ENCODE measurements at places on chromosomes 3 and 15. TPM values are rescaled to one million over a fixed set of nuclear protein-coding genes. Genes with fewer than 3 reads are reported as not detected.

Gene ROPN1B
- total RNA-seq, result 239 TPM

- DNase-seq, result no peak
- H3K27me3 ChIP-seq, result no peaks in the 10 kb centered on the region
- peaks cover 36% of the 10 kb centered on the region for H3K4me1 ChIP-seq
- H3K36me3 ChIP-seq, result no peaks in the 10 kb centered on the region
These were observed 76.0 kb downstream of the ADCY5 start for GRCh38 chr3:123372686-123373473.

- no peaks in the 10 kb centered on the region for H3K27me3 ChIP-seq
- H3K27ac ChIP-seq, result no peak overlapping the region
- no peaks in the 10 kb centered on the region for H3K4me1 ChIP-seq
- DNase-seq, result peak; percentile 38
- H3K36me3 ChIP-seq, result no peaks in the 10 kb centered on the region
- no peak overlapping the region for H3K4me3 ChIP-seq
These were observed 11.7 kb downstream of the BCL2L10 start for GRCh38 chr15:52100807-52101442.

DNA sequence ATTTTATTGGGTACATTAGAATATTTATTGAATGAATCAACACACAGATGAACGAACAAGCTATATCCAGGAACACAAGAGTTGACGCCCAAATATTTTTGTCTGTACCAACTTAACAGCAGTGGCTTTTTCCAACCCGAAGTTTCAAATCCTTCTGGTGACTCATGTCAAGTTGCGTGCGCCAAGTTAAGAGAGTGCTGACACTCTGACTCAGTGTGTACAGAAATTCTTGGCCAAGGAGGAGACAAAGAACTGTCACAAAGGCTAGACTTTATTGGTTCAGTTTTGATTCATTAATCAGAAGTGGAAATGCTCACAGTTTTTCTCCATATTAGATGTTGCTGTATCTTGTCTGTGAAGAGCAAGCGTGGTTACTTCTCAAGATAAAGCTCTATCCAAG is 59.6 kb upstream of the TSC22D2 start:
- no peak overlapping the region for H3K27ac ChIP-seq
- no peaks in the 10 kb centered on the region for H3K4me1 ChIP-seq
- no peak overlapping the region for H3K4me3 ChIP-seq
- H3K36me3 ChIP-seq, result no peaks in the 10 kb centered on the region
- no peak for DNase-seq

DNA sequence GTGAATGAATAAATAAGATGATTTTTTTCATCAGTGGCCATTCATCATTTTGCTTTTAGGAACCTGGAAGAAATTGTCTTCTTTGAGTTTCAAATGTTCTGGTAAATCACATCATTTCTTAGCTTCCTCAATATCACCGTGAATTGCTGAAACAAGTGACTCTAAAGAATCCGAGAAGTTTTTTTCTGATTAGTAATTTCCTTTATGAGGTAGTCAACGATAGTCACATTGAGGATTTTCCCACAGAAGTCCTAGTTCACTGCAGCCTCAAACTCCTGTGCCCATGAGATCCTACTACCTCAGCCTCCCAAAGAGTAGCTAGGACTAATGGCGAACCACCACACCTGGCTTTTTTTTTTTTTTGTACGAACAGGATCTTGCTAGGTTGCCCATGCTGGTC is 3.6 kb upstream of the TMPRSS7 start:
- no peaks in the 10 kb centered on the region for H3K4me1 ChIP-seq
- DNase-seq, result no peak
- no peak overlapping the region for H3K4me3 ChIP-seq
- H3K27ac ChIP-seq, result no peak overlapping the region
- no peaks in the 10 kb centered on the region for H3K36me3 ChIP-seq
